NAMALWA (cell line): ENCODE measurements at places on chromosomes 6 and 20.

DNA sequence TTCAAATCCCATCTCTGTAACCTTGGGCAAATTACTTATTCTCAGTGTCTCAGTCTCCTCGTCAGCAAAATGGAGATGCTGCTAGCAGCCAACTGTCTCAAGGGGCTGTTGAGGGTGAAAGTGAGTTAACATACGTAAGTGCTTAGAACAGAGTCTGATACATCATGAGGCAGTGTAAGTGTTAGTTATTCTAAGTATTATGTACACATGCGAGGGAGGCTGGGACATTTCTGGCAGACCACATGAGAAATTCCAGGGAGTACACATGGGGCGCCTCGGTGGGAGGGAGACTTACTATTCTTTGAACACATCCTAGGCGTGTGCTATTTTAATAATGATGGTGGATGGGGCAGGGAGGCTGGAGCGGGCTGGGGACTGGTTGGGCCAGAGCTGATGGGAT is 99.1 kb downstream of the DLGAP4 start:
- DNase-seq, result no peak

DNA sequence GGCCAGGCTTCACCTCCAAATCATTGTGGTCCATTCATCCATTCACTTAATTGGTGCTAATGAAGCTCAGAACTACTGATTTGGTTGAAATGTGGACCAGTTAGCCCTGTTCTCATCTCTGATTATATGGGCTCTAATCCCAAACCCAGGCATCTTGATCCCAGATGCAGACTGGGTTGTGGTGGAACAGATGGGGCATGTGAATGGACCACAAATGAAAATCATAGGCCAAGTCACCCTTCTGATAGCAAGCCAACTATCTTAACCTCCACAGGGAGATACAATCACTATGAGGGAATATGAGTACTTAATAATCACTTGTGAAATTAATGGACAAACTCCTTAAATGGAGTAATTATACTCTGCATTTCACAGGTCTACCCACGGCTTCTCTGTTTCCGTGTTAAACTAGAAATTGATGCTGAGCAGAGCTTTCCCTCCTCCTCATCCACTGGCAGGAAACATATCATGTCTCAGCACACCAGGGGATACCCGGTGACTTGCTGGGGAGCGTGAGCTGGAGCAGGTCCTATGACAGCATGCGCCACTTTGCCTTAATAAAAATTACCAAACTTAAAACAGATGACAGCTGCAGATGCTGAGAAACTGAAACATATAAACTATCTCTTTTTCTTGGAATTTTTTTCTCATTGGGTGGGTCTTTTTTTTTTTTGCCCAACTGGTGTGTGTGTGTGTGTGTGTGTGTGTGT is 108.8 kb upstream of the HEY2 start:
- no peak for DNase-seq

GRCh38 chr6:143059663-143060353 is 881 bp upstream of the AIG1 start:
- DNase-seq, result peak; percentile 38

DNA sequence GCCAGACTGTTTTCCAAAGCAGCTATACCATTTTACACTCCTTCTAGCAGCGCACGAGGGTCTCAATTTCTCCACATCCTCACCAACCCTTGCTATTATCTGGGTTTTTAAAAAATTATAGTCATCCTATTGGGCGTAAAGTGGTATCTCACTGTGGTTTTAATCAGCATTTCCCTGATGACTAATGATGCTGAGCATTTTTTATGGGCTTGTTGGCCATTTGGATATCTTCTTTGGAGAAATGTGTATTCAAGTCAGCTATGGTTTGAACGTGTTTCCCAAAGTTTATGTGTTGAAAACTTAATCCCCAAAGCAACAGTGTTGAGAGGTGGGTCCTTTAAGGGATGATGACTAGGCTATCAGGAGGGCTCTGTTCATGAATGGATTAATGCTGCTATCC is 6.7 kb downstream of the MCUR1 start:
- no peak for DNase-seq

- DNase-seq, result no peak
Measured at GRCh38 chr6:304833-305370, 12.6 kb downstream of the DUSP22 start.

GRCh38 chr20:50475681-50476292 is 34.4 kb upstream of the PTPN1 start:
- DNase-seq, result no peak

- no peak for DNase-seq
Measured at GRCh38 chr6:143949535-143949934, 58.5 kb downstream of the PLAGL1 start.

DNA sequence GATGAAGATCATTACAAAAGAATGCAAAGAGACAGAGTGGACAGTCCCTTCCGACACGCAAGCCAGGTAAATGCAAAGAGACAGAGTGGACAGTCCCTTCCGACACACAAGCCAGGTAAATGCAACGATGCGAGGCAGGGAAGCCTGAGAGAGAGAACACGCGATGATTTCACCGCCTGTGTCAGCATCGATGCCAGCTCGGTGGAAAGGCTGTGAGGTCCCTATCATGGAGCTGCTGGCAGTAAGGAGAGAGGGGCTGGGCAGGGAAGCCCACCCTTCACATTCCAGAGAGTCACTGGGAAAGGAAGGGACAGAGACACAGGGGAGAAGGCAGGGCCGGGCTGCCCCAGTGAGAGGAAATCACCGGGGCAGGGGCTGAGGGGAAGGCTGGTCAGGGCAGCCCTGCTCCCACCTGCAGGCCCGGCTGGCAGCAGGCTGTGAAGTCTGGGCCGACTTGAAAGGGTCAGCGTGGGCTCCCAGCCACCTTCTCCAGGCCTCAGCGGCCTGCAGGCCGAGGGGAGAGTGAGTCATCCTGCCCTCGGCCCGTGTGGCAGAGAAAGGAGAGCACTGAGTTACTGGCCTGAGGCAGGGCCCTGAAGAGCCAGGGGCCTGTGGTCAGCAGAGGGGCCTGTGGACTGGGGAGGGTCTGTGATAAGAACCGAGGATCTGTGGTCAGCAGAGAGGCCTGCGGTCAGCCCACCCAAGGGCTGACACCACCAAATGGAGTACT is 80.4 kb downstream of the DACT2 start:
- DNase-seq, result no peak

- no peak for DNase-seq
Measured at GRCh38 chr6:80433010-80433672, 326.7 kb downstream of the BCKDHB start.

DNA sequence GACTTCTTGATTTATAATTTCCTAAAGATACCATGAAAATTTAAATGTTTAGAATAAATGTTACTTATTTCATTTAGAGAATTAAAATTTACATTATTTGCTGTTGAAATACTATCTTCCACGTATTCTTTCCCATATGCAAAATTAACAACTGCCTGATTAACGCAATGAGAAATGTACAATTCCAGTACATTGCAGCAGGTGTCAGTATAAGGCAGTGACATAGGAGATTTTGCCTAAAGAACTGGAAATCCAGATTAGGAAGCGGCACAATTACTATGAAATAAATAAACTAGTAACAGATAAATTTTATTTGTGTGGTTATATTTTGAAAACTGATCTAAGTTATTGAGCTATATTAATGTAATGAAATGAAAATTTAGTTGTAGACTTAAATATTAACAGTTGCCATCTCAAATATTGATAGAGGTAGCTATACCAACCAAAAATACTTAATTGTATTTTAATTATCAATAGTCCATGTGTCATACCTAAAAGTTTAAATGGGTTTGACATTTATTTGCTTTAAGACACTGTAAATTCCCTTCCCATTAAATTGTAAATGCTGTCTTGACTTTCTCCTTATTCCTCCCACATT is 300.2 kb downstream of the UTRN start:
- peak; percentile 67 for DNase-seq

- no peak for DNase-seq
Measured at GRCh38 chr6:163185744-163186143, 228.8 kb upstream of the QKI start.

DNA sequence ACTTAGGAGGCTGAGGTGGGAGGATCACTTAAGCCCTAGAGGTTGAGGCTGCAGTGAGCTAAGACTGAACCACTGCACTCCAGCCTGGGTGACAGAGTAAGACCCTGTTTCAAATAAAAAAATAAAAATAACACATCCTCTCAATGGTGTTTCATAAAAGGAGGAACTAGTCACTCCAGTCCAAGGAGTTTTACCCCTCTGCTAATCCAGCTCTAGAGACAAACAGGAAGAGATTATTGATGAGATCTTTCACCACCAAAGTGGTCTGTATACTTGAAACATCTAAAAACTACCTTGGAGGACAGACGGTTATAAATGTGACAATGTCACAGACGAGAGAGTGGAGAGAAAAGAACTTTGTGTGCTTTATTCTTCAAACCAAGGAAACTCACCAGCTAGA is 58.2 kb downstream of the PIGU start:
- DNase-seq, result no peak

- no peak for DNase-seq
Measured at GRCh38 chr6:47629954-47630353, 68.4 kb upstream of the ADGRF4 start.

GRCh38 chr6:139253656-139254055 is 38.1 kb downstream of the TXLNB start:
- DNase-seq, result no peak

DNA sequence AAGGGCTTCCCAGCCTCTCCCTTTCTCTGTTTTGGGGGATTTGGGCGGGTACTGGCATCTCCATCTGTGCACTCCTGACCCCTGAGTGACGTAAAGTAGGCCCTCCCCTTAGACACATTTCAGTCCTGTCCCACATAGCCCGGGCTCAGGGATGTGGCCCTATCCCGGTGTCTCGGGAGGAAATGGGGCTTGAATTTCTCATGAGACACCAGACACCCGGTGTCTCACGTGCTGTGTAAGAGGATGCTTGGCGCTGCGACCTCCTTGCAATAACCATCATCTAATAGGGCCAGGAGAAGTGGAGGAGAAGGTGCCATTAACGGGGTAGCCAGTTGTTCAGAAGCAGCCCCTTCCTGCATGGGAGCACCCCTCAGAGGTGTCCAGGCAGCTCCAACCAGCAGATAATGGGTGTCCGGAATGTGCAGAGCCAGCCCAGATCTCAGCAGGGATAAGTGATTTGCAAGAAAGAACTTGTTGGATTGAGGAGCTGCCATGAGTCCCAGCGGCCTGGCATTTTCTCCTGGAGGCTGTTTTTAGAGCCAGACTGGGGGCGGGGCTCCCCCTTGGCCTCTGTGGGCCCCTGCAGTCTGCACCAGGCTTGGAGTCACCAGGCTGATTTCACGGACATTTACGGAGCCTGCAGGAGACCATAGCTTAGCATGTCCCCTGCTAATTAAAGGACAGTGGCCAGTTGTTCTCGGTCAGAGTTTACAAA is 372.0 kb downstream of the PREX1 start:
- no peak for DNase-seq

DNA sequence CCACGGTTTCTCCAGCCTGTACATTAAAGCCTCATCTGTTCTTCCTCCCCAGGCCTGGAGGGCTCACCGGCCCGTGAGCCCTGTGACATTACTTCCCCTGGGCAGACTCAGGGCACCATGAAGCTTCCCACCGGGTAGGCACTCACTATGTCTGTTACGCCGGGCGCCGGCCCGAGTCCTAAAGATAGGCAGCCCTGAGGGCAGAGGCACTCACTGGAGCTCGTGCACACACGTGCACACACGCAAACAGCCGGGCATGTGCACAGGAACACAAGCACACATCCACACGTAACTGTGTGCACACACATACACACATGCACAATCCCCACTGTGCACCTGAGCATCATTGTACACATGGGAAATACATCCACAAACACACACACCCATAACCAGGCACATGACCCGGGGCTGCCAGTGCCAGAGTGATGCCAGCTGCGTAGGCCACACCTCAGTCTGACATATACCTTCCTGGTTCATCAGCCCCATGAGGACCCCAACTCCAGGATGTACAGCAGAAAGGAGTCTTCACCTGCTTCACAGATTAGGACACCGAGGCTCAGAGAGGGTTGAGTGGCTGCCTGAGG is 83.7 kb downstream of the YTHDF1 start:
- DNase-seq, result no peak

DNA sequence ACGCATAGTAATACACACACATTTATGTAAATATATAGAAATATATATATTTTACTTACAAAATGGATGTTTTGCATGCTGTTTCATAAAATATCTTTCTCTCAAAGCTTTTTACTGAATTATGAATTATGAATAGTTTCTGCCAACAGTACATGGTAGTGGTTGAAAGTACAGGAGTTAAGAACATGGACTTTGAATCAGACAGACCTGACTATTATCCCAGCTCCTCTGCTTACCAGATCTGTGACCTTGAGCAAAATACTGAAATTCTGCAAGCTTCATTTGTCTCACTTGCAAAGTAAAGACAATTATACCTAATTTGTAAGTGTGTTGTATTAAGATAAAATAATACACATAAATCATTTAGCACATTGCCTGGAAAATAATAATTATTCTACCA is 459.5 kb downstream of the EPM2A start:
- DNase-seq, result no peak

- no peak for DNase-seq
Measured at GRCh38 chr6:31587791-31588777, 2.0 kb downstream of the LST1 start.

DNA sequence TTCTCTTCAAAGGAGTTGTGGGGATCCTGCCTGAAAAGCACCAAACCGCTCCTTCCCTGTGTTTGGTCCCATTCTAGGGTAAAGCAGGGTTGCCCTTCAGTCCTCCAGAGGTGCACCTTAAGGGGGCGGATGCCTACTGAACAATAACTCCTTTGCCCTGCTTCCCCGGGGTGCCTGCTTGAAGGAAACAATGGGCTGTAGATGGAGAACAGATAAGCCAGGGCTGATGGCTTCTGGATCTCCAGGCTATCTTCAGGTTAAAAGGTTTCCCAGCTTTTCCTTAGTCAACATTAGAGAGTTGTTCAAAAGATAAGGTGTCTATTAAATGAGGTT is 5.4 kb upstream of the PRDM1 start:
- DNase-seq, result no peak

DNA sequence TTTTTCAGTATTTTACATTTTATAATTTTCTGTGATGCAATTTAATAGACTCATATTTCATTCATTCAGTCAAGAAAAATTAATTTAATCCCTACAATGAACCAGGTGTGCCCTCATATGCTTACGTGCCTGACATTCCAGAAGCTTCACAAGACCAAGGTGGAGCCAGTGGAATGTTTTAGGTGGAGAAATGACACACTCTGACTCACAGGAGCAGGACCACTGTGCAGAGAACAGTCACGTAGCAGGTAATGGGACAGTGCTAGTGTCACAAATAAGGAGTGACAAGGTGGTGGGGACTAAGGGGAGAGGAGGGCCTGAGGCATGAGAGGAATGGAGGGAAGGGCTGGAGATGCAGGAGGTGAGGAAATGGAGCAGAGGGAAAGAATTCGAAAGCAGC is 37.0 kb upstream of the HLA-G start:
- no peak for DNase-seq

DNA sequence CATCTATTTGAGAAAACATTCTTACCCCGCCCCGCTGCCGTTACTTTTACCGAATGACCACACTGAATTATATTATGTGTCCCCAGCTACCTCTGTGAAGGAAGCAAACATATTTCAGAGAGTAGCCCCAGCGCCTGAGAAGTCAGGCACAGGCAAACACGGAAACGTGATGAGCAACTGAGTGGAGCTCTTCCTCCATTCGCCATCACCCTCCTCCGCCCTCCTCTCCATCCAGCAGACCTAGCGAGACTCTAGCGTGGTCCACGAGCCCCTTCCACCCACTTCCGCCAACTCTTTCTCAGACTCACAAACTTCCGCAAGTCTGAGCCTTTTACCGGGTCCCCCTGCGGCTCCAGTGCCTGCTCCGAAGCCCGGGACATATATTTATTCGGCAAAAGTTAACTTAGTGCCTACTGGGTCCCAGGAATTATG is 582 bp downstream of the SNRPB start:
- peak; percentile 80 for DNase-seq

GRCh38 chr20:16018881-16019280 is 554.4 kb downstream of the KIF16B start:
- no peak for DNase-seq

GRCh38 chr20:37938954-37939353 is 36.0 kb downstream of the VSTM2L start:
- no peak for DNase-seq
